ENCODE measurements at places on chromosomes 3 and 15. TPM values are rescaled to one million over a fixed set of nuclear protein-coding genes. Genes with fewer than 3 reads are reported as not detected.

DNA sequence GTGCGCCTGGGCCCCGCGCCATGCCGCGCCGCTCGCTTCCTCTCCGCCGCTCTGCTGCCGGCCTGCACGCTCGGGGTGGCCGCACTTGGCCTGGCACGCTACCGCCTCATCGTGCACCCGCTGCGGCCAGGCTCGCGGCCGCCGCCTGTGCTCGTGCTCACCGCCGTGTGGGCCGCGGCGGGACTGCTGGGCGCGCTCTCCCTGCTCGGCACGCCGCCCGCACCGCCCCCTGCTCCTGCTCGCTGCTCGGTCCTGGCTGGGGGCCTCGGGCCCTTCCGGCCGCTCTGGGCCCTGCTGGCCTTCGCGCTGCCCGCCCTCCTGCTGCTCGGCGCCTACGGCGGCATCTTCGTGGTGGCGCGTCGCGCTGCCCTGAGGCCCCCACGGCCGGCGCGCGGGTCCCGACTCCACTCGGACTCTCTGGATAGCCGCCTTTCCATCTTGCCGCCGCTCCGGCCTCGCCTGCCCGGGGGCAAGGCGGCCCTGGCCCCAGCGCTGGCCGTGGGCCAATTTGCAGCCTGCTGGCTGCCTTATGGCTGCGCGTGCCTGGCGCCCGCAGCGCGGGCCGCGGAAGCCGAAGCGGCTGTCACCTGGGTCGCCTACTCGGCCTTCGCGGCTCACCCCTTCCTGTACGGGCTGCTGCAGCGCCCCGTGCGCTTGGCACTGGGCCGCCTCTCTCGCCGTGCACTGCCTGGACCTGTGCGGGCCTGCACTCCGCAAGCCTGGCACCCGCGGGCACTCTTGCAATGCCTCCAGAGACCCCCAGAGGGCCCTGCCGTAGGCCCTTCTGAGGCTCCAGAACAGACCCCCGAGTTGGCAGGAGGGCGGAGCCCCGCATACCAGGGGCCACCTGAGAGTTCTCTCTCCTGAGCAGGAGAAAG, 951 bp downstream of the GPR62 start:
- DNase-seq, result no peak

DNA sequence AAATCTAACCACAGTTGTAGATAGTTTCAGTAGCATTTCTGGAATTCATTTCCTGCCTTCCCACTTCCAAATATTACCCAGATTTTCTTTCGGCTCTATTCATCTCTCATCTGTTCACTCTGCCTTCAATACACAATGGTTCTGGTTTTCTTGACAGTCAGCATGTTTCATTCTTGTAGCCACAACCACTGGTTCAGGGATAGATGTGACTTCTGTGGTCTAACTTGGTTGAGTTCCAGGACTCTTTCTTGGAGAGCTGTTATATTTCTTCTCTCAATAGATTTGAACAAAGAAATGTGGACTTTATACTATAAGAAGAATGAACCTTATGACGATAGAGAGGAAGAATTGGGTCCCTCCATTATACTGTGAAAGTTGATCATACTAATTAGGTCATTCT, 228.8 kb downstream of the NSUN3 start:
- DNase-seq, result no peak

DNA sequence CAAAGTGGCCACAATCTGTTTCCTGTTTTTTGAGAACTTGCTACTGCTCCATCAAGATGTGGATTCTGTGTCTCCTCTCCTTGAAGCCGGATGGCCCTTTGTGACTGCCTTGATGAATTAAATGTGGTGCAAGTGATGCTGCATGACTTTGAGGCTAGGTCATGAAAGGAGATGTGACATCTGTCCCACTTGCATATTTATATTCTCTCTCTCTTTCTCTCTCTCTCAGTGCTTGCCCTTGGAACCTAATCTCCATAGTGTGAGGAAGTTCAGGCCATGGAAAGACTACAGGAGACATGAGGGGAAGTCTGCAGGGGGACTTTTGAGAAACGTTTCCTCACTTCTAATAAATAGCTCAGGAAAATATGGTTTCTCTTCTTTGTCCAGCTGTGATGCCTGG, 50.0 kb upstream of the ADPGK start:
- DNase-seq, result no peak

The CLDN11 gene
- total RNA-seq, result 8.5 TPM

The FMN1 gene
- 11.5 TPM for total RNA-seq

GRCh38 chr3:12345141-12345561, 56.3 kb downstream of the PPARG start:
- no peak for DNase-seq
